ENCODE measurements at places on chromosomes 6 and 20.

GRCh38 chr20:47368301-47368700 lies 11.8 kb upstream of the ZMYND8 start:
- DNase-seq: no peak

DNA sequence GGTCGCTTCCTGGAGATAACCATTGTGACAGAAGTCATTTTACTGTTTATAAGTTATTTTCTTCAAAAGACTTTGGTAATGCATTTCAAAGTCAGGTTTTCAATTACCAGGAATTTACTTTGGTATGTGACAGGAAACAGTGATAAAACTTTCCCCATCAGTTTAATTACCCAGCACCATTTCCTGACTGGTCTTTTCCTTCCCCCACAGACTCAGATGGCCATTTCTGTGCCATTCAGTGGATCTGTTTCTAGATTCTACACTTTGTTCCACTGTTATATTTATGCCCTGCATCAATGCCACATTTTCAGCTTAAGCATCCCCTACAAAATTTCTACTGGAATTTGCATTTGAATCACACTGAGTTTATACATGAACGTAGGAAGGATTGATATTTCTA lies 16.3 kb downstream of the RRBP1 start:
- DNase-seq: no peak

DNA sequence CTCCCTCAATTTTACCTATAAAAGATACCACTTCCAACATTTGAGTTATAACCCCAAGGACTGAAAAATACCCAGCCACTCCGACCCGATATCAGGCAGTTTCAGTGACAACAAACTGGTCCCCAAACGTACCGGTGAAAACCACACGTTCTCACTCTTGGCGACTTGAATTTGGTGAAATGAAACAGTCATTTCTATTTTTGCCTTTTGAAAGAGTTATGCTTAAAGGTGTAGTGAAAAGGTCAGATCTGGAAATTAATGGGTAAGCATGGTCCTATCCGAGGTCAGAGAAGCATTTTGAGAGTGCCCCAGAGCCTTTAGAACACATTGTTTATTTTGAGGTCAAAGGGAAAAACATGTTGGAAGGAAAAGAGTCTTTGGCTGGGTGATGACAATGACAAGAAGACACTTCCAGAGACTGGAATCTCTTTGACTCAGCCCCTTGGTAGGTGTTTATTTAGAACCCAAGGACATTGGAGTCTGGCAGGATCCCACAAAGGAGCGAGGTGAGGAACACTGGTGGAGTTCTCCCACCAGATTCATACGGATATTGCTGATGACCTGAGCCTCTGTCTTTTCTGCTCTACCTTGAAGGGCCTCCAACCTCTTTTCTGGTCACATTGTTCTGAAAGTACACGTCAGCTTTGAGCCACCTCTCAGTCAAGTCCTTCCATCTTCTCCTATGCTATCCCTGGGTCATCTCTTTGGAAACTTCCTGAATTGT lies 235.0 kb downstream of the GMPR start:
- no peak for DNase-seq

DNA sequence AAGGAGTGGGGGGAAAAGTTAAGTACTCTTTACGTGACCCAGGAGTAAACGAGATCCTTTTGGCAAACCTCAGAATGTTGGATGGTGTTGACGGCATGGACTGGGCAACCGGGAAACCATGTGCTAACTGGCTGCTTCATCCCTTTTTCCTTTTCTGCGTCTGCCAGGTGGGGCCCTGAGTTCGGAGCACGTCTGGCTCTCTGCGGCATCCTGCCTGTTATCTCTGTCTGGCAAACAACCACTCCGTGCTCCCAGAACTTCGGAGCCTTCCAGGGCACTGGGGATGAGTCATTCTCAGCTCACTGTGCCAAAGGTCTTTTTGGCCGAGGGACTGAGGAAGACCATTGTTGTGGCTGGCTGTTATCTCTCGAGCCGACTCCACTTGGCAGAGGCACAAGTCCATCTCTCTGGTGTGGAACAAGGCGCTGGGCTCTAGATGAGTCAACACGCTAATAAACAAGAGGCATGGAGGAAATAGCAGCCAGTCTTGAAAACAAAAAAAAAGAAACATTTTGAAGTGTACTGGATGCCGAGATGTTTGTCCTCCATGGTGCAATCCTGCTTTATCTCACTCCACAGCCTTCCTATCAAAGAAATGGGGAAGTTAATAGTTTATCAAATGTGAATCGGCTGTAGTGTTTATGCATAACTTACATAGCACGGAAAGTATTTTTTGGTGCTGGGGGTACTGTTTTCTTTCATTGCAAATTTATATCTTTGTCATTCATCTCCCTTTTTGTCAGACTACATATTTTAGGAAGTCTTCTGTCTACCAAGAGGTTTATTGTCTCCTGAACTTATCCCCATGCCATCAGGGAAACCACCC lies 64.6 kb upstream of the TXNDC5 start:
- DNase-seq: no peak

GRCh38 chr20:62059920-62060630 lies 5.6 kb downstream of the TAF4 start:
- DNase-seq: no peak

DNA sequence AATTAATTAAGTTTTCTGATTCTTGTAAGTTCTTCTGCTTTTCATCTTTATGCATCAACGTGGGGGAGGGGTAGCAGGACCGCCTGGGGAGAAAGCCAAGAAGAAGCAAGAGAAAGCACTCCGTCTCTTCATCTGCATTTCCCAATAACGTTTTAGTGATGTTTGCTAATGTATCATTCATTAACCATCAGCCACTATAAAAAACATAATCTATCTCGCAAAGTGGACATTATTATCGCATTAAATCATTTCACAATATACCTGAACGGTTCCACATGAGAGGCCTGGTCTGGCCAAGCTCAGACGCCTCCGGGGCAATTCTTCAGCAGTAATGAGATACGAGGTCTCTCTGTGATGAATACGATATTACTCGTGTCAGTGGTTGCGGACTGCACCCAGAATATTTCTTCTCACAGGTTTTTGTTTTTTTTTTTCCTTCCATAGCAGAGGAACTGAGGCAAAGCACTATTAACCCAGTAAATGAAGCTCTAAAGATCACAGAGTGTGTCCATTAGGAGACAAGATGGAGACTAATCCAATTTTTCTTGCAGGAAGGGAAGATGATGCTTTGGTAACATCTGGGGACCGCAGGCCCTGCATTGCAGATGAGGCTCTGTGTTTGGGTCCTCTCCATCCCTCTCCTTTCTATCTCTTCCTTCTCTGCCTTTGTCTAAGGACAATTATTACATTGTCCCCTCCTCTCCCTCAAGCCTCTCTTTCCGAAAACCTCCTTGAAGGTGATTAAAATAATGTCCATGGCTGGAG lies 156.1 kb downstream of the SLC35B3 start:
- no peak for DNase-seq

DNA sequence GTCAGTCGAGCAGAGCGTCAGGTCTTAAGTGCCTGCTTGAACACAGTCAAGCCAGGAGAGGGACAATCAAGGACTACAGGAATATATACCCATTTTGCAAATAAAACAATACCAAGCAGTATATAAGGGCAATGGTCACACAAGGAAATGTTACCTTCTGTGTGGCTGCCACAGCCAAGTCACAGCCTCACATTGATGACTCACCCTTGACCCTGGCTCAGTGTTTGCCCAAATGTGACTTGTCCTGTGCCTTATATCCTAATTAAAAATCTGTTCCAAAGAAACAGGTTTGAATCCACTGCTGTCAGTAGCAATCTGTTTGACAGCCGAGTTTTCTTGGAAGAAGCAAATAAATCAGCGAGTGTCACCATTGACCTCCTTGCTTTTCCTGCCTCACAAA lies 34.3 kb downstream of the C6orf89 start:
- no peak for DNase-seq

GRCh38 chr6:127893541-127893940 lies 7.3 kb downstream of the THEMIS start:
- no peak for DNase-seq

- DNase-seq: no peak
These were observed 578.3 kb downstream of the HACE1 start for GRCh38 chr6:104281370-104281769.

DNA sequence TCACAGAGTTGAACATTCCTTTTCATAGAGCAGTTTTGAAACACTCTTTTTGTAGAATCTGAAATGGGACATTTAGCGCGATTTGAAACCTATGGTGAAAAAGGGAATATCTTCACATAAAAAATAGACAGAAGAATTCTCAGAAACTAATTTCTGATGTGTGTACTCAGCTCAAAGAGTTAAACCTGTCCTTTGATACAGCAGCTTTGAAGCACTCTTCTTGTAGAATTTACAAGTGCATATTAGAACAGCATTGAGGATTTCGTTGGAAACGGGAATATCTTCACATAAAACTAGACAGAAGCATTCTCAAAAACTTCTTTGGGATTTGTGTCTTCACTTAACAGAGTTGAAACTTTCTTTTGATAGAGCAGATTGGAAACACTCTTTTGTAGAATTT lies 650.7 kb upstream of the ZNF337 start:
- no peak for DNase-seq

DNA sequence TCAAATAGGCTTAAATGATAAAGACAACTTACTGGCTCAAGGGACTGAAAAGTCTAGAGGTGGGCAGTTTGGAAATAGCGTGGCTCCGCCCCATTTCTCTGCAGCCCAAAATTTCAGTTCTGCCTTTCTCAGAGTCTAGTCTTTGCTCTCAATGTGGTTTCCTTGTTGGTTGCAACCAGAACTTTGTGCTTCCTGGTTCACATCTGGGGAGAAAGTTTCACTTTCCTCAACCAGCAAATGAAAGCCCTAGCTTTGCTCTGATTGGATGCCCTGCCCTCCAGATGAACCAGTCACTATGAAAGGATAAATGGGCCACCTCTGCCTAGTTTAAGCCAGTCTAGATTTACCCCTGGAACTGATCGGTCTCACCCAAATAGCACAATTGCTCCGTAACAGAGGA lies 14.9 kb downstream of the SYCP2L start:
- no peak for DNase-seq
